ENCODE measurements at places on chromosomes 5 and 9.
A peak's percentile ranks its signal among the peaks of the same experiment; 100 is the strongest.

- DNase-seq: no peak
Observed at GRCh38 chr9:18331310-18331684, 142.7 kb upstream of the ADAMTSL1 start.

GRCh38 chr5:111704452-111705085 lies 52.4 kb downstream of the NREP start:
- DNase-seq: no peak

- peak; percentile 63 for DNase-seq
Observed at GRCh38 chr5:7754997-7755596, 95.8 kb downstream of the CFAP90 start.

GRCh38 chr9:92988215-92988768 lies 41.0 kb downstream of the FGD3 start:
- peak; percentile 50 for DNase-seq

- DNase-seq: no peak
Observed at GRCh38 chr5:19125956-19126713, 861.9 kb downstream of the CDH18 start.

DNA sequence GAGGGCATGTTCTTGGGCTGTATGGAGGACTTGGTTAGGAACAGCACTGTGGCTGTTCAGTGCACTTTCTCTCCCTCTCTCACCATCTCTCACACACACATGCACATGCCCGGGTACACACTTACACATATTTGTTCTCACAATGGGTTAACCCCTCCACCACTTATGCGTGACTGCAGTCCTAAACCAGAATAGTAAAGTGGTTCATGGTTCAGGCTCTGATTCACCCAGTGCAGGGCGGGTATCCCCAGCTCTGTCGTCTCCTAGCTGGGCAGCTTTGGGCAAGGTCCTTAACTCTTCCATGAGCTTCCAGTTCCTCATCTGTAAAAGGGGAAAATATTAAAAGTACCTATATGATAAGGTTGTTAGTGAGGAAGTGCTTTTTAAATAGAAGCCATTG lies 45.3 kb upstream of the GALNT10 start:
- DNase-seq: no peak

- DNase-seq: no peak
Observed at GRCh38 chr9:105399117-105399516, 48.7 kb upstream of the FSD1L start.

DNA sequence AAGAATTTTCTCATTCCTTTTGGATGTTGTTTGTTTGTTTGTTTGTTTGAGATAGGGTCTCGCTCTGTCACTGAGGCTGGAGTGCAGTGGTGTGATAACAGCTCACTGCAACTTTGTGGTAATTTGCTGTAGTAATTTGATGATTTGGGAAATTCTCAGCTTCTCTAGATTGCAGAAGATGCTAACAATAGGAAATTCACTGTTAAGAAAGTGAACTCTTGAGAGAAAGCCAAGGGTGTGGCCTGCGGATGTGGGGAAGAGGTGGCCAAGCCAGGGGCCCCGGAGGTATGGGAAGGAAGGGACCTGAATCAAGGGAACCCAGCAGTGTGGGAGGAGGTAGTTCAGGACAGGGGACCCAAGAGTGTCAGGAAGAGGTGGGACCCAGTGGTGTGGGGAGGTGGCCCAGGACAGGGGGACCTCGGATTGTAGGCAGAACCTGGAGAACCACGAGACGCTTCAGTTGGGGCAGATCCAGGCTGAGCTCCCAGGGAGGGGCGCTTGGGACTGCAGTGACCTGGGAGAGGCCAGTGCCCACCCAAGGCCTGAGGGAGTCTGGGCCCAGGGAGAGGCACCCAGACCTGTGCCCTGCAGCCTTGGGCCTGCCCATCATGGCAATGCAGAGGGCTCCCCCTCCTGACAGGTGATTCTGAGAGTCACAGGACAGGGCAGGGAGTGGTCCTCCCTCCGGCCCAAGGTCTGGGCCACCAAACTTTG lies 5.6 kb upstream of the LCN2 start:
- no peak for DNase-seq

DNA sequence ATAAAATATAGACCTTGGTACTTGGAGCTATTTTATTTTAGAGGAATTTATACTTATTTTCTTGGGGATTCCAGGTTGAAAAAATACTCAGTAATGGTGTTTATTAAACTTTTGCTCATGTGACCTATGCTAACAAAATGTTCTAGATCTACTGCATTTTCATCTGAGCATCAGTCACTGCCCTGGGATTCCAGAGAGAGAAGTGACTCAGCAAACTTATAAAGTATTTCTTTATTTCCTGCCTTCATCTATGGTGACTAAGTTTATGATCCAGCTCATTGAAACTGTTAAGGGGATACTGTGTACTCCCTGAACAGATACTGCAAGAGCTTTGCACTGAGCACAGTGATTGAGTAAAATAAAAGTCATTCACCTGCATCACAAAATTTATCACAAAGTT lies 298.5 kb upstream of the CDH18 start:
- DNase-seq: no peak

GRCh38 chr5:80474929-80475328 lies 13.0 kb upstream of the FAM151B start:
- DNase-seq: no peak

DNA sequence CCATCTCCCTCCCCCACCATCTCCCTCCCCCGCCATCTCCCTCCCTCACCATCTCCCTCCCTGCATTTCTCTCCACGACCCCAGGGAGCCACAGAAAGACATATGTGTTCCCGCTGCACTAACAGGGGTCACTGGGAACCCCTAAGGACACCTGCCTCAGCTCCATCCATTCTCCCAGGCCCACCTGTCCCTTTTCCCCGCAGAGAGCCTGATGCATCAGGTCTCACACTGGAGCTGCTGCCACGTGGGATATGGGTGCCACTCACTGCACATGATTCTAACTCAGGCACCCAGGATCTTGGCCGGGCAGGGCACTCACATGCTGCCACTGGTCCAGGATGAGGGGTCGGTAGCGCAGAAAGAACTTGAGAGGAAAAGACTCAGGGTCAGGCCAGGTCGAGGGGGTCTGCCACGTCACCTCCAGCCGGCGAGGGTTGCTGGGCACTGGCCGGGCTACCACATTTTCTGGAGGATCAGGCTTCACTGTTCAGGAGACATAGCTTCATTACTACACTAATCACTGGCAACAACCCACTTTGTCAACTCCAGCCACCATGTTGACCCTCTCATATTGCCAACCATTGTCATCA lies 33.2 kb upstream of the ENHO start:
- no peak for DNase-seq

GRCh38 chr9:121648799-121649198 lies 2.6 kb upstream of the DAB2IP start:
- no peak for DNase-seq

DNA sequence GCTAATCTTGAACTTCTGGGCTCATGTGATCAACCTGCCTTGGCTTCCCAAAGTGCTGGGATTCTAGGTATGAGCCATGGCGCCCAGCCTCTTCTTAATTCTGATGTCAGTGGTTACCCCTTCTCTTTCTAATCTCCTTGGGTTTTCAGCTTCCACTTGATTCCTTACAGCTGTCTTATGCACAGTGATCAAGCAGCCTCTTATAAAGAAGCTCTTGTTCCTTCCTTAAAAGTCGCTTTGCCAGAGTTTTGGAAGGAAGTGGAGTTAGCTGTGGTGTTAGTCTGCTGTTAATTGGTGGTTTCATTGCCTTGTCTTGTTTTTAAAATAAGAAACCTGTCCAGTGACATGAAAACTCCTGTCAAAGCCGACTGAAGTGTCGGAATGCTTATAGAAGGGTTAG lies 128.1 kb upstream of the CACNA1B start:
- no peak for DNase-seq

GRCh38 chr9:38227656-38228055 lies 158.6 kb upstream of the SHB start:
- DNase-seq: no peak

- no peak for DNase-seq
Observed at GRCh38 chr5:94977437-94977836, 307.5 kb downstream of the MCTP1 start.

GRCh38 chr9:123020796-123021195 lies 12.7 kb upstream of the GPR21 start:
- DNase-seq: no peak

DNA sequence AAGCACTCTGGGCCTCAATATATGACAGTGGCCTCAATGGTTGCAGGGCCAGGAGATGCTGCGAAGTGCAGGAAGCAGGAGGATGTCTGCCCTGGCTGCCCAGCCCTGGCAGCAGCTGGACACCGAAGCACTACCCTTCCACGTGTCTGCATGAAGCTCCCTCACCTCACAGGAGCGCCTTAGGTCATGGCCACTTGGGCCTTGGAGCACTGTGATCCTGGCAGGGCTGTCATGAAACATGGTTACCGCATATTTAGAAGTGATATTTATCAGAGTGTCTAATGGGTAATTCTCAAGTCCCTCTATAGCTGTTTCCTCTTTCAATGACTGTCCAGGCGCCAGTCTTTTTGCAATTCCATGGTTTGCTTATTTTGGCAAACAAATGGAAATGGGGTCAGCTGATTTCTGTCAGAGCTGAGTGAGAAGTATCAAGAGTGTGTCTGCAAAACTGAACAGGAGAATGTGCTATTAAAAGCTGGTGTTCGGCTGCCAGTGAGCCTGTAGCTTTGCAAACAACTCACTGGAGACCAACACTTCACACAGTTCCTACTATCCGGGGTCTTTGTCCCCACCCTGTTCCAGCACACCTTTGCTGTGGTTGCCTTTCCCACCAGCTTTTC lies 285.9 kb downstream of the KIF4B start:
- no peak for DNase-seq

GRCh38 chr5:136232316-136232715 lies 39.4 kb upstream of the SMIM32 start:
- no peak for DNase-seq

DNA sequence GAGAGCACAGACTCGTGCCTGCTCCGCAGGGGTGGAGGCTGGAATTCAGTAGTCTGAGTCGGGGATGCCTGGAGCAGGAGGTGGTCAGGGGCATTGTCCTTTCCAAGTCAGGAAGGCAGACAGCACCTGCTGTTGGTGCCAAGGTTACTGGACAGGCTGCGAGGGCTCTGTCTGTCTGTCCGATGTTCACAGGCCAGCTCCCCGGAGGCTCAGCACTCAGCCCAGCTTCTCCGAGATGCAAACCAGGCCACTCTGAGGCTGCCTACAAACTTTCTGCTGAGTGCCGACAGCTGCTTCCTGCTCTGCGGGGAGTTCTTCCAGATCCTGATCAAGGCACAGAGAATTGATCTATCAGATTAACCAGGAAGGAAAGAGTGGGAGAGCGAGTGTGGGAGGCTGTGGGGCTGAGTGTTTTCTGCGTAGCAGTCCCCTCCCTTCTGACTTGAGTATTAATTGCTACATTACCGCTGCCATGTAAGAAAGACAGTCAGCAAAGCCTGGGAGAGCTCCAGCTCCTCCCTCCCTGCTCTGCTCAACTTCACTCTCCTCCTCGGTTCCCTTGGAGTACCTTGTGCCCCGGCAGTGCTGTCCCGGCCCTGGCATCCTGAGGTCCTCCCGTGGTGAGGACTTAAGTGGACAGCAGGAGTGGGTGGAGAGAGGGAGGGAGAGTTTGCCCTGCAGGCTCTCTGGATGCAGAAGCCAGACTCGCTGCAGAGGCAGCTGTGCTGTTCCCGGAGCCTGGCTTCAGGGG lies 36.0 kb downstream of the KCNMB1 start:
- DNase-seq: no peak

GRCh38 chr5:149993471-149993870 lies 7.0 kb downstream of the TIGD6 start:
- no peak for DNase-seq

DNA sequence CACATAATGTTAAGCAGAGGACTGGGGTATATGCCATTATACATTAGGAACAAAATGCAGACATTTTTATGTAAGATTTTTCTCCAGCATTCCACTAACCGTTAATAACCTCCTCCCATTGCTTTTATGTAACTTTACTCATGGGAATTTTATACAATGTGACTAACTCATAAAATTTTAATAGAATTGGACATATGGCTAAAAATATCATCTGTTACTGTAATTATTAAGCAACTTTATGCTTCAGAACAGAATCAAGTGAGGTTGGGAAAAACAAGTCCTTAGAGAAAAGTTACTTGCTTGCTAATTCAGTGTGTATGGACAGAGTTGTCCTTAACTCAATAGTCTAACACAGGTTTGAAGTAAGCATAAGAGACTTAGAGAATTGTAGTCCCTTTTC lies 54.8 kb upstream of the PCSK1 start:
- no peak for DNase-seq

DNA sequence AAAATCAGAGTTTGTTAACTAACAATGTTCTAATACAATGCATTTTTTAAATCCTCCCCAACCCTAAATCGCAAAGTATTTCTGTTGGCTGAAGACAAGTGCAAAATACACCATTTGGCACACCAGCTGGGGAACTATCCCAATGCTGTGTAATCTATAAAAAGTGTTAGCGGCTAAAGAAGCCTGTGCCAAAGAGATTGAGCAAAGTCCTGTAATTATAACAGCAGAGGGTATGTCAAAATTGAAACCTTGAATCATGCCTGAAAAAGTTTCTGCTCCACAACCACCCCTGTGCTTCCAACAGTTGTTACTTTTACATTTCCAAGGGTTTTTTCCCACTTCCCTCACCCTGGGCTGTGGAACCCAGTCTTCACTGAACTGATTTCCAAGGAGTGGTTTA lies 83.1 kb upstream of the PLPP6 start:
- DNase-seq: no peak

DNA sequence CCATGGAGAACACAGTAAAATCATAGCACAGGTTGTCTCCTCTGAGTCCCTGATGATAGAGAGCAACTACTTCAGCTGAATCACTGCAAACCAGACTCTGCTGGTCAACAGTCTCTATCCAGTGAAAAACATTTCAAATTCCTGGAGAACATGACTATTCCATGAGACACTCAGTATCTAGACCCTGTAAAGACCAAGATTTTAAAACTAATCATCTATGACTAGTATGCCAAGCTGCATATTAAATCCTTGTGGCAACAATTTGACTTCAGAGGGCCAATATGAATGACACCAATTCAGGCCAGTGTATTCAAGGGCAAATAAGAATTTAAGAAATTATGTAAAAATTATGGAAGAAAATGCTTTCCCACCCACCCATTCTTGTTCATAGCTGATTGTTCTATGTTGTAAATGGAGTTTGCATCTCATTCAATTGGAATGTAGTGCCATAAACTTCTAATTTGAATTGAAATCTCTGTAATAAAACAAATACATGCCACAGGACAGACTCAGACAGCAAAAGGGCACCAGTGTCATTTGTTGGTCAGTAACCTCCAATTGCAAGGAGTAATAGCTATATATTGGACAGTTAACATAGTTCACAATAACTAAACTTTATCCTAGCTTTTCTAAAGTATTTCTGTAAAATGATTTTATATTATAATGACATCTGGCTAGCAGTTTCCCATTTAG lies 80.1 kb upstream of the LPAR1 start:
- DNase-seq: no peak

GRCh38 chr9:69122549-69123141 lies 51.4 kb upstream of the TJP2 start:
- peak; percentile 58 for DNase-seq

DNA sequence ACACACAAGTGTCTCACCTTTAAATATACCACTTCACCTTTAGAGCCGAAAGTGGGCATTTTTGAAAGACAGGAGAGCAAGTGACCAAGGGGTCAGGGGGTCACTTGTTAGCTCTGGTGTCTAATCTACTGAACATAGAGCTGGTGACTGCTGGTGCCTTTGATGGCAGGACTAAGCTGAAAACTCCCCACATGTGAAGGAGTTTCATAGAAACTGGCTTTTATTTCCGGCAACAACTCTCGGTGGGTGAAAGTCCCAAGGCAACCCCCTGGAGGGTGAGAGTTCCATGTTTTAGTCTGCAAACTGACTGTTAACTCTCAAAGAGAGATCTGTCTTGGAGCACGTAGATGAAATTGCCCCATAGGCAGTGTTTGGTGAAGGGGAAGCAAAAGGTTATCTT lies 466.9 kb downstream of the DMRTA1 start:
- DNase-seq: no peak
